Mucosa of descending colon (tissue), 3 donors: ENCODE measurements at places on chromosomes 4 and X. TPM values are rescaled to one million over a fixed set of nuclear protein-coding genes. Genes with fewer than 3 reads are reported as not detected.

DNA sequence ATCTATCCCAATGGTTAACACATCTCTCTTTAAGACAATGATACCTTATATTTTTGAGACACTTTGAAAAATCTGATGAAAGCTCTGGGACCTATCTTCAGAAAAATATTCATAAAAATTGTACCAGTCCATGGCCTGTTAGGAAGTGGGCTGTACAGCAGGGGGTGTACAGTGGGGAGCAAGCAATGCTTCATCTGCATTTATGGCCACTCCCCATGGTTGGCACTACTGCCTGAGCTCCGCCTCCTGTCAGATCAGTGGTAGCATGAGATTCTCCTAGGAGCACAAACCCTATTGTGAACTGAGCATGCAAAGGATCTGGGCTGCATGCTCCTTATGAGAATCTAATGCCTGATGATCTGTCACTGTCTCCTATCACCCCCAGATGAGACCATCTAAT is 42.6 kb downstream of the C4orf51 start:
- no peak for DNase-seq

The UGT2A2 gene
- total RNA-seq: not detected

GRCh38 chrX:88397551-88397950 is 349.5 kb upstream of the CPXCR1 start:
- no peak for DNase-seq

DNA sequence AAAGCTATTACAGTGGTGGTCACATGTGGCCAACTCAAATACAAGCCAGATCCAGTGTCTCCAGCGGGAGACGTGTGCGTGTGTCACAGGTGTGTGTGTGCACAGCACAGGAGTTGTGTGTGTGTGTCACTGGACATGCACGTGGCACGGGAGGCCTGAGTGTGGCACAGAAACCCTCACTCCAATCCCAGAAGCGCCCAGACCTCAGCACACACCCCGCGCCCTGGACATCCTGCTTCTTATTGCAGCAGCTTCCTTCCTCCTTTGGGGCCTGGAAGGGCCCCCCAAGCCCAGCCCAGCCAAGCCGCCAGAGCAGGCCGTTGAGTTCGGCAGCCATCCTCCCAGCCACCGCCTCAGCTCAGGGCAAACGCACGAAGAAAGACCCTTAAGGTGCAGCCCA is 37.9 kb downstream of the ACOX3 start:
- no peak for DNase-seq

DNA sequence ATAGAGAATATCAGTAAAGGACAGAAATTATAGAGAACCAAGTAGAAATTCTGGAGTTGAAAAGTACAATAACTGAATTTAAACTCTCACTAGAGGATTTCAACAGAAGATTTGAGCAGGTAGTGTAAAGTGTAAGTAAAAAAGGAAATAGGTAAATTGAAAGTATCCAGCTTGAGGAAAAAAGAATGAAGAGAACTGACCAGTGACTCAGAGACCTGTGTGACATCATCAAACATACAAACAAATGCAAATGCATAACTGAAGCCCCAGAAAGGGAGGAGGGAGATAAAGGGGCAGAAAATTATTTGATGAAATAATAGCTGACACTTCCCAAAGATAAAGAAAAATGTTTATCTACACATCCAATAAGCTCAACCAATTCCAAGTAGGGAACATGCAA is 8.3 kb upstream of the SPON2 start:
- DNase-seq: no peak

- no peak for DNase-seq
Observed at GRCh38 chrX:31132821-31133241, 61.0 kb upstream of the FTHL17 start.

GRCh38 chr4:13196721-13197120 is 287.4 kb downstream of the RAB28 start:
- no peak for DNase-seq

The MGARP gene
- total RNA-seq: not detected

GRCh38 chr4:156775813-156776212 is 195.8 kb downstream of the PDGFC start:
- no peak for DNase-seq

The GAGE12J gene
- not detected for total RNA-seq

GRCh38 chr4:78481180-78481579 is 70.4 kb upstream of the ANXA3 start:
- no peak for DNase-seq

The ABCB7 gene
- 27.4 TPM for total RNA-seq

The SERTM2 gene
- total RNA-seq: 0.66 TPM
